Glutamatergic neuron (in vitro differentiated cells): ENCODE measurements at places on chromosomes 12 and 14. TPM values are rescaled to one million over a fixed set of nuclear protein-coding genes. Genes with fewer than 3 reads are reported as not detected.
A peak's percentile ranks its signal among the peaks of the same experiment; 100 is the strongest.

UNC79 gene
- 29.5 TPM for total RNA-seq

APOF gene
- not detected for total RNA-seq

GPR135 gene
- total RNA-seq = 0.91 TPM

ZNF664 gene
- 310 TPM for total RNA-seq

MBIP gene
- total RNA-seq = 26.7 TPM

MYH6 gene
- not detected for total RNA-seq

TUNAR gene
- 16.2 TPM for total RNA-seq

HSPA2 gene
- 23.9 TPM for total RNA-seq

SYT1 gene
- total RNA-seq = 155 TPM

SMCO2 gene
- total RNA-seq = not detected

CLEC4E gene
- total RNA-seq = not detected

COX8C gene
- total RNA-seq = not detected

CCDC184 gene
- total RNA-seq = 36.2 TPM

C12orf50 gene
- 0.25 TPM for total RNA-seq

DCN gene
- total RNA-seq = not detected

CMAS gene
- 47.9 TPM for total RNA-seq

DNA sequence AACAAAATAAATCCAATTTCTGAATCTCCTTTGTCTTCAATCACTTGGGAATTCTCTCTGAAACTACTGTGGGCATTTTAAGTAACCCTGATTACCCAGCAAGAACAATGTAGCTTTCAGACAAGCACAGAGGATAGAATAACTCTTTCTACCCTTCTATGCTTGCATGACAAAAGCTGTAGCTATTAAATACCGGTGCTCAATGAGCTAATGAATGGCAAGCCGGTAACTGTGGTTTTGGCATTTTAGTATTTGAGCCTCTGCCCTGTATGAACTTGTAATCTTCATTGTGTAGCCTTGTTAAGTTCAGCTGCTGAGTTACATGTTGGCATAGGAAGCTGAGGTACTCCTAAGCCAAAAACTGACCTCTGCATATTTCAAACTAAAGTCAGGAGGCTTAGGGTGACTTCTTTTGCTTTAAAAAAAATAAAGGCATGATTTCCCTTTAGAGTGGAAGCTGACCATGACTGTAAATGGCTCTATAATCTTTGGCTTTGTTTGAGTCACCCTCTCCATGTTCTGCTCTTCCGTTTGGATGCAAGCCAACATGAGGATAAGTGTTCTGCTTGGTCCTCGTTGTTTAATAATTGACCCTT is 171.0 kb upstream of the HIF1A start:
- DNase-seq = no peak

DNA sequence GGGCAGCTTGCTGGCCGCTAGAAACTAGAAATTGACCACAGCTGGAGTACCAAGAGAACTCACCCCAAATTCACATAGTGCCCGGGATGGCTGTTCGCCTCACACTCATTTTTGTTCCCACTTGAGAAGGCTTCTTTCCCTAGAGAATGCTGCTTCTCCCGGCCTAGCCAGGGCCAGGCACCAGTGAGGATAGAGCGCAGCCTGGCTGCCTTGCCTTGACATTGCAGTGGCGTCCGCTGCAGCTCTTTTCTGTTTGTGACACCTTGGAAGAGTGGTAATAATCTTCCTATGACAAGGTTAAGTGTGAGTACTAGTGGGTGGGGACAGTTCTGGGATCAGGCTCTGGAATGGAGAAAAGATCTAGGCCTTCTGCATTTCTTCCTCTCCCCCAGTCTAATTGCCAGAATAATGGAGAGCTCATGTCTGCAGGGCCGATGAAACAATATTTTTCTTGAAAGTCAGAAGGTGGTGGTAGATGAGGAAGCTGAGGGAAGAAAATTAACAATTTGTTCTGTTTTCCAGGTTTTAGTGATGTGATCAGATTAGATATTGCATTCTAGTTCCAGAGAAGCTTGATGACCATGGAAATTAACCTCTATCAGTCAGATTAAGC is 3.7 kb downstream of the TMEM253 start:
- DNase-seq = peak; percentile 82

- no peak for DNase-seq
Observed at GRCh38 chr12:80293347-80293746, 150.7 kb upstream of the PTPRQ start.

DNA sequence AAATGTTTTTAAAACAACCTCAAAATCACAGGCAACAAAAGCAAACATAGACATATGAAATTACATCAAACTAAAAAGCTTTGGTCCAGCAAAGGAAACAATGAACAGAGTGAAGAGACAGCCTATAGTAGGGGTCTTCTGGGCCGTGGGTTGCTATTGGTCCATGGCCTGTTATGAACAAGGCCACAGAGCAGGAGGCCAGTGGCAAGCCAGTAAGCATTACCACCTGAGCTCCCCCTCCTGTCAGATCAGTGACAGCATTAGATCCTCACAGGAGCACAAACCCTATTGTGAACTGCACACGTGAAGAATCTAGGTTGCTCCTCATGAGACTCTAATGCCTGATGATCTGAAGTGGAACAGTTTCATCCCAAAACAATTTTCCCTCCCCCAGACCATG is 174.0 kb downstream of the DIO2 start:
- no peak for DNase-seq

DNA sequence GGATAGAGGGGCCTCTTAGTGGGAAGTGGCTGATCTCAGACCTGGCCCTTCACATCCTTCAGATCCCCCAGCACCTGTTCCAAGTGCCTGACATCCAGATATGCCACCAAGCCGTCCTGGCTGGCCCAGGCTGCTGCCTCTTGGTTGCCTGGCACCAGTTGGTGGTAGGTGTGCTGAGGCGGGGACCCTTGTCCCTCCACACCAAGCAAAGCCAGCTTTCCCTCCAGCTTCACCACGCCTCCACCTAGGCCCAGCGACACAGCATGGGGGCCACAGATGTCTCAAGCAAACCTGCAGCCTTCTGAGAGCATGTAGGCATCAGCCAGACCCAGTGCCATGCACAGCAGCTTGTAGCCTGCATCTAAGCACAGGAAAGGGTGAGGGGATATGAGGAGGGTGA is 3.5 kb upstream of the CD63 start:
- no peak for DNase-seq

GRCh38 chr14:66746316-66747006 is 238.5 kb downstream of the GPHN start:
- DNase-seq = no peak

GRCh38 chr14:65304239-65304638 is 108.3 kb upstream of the FUT8 start:
- DNase-seq = no peak

DNA sequence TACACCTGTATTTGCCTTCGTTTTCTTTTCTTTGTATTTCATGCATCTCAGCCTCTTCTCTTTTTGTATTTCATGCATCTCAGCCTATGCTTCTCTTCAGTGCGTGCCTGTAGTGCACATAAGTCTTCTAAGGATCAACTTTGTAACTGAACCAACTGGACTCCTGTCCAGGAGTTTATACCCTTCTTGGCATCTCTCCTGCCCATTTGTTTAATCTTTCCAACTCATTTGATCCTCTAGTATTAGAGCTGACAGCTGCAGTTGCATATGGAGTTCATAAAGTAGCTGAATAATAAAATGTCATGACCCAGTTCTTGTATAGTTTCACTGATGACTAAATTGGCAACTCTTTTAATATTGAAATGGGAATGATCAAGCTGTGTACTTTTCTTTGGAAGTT is 89.7 kb downstream of the FGD4 start:
- DNase-seq = no peak

DNA sequence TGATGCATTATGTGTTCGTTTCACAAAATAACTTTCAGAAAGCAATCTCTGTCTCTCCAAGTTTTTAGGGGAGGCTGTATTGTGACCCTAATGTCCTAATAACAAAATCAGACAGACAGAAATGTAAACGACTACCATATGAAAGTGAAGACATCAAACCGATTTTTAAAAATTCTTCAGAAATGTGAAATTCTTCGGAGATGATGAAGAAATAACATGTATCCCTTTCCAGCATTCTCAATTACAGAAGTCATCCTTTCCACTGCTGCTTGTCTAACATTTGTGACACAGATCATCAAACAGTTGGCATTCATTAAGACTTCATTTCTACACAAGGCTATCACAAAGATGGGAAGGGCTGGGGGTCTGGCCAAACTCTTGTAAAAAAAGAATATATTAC is 41.0 kb downstream of the DMAC2L start:
- DNase-seq = no peak

DNA sequence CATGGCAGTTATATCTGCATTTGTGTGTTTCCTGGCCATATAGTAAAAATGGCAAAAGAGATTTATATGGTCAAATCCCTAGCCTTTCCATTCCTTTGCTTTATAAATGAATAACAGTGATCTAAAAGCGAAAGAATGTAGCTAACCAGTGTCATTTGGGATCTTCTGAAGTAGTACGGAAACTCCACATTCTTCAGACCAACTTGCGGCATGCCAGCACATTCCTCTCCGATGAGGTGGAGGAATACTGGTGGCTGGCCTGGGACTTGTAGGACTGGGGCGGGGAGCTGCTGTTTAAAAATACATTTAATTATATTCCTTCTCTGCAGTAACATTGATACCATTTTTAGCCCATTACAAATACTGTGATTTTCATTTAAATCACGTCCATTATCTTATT is 85.3 kb downstream of the SAMD4A start:
- DNase-seq = no peak

DNA sequence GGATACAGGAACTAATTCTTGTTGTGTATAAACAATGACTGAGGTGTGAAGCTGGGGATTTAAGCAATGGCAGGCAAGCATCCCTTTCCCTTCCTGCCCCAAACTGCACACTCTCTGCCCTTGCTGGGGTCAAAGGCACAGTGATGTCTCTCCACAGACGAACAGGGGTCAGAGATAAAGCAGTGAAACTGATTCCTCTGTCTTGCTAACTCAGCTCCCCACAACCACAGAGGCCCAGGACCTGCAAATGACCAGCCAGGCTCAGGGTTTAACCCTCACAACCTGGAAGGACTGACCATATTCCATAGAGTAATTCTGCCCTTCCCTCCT is 67.2 kb downstream of the CCDC88C start:
- DNase-seq = no peak

DNA sequence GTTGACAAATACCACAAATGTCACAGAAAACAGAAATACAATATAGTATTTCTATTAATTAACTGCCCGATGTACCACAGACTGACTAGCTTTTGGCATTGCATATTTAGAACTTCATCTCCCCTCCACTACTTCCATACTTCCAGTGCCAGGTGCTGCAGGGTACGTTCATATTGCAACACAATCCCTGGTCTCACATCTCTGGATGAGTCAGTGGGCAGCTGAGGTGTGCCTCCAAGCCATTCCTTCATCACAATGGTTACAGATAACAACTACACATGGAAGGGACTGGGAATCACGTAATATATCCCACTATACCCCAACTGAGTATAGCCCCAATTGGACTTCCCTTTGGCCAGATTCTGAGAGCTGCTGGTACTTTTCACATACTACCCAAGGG is 31.1 kb downstream of the CCDC198 start:
- no peak for DNase-seq

- DNase-seq = no peak
Observed at GRCh38 chr14:73503648-73504047, 12.9 kb downstream of the RIOX1 start.

DNA sequence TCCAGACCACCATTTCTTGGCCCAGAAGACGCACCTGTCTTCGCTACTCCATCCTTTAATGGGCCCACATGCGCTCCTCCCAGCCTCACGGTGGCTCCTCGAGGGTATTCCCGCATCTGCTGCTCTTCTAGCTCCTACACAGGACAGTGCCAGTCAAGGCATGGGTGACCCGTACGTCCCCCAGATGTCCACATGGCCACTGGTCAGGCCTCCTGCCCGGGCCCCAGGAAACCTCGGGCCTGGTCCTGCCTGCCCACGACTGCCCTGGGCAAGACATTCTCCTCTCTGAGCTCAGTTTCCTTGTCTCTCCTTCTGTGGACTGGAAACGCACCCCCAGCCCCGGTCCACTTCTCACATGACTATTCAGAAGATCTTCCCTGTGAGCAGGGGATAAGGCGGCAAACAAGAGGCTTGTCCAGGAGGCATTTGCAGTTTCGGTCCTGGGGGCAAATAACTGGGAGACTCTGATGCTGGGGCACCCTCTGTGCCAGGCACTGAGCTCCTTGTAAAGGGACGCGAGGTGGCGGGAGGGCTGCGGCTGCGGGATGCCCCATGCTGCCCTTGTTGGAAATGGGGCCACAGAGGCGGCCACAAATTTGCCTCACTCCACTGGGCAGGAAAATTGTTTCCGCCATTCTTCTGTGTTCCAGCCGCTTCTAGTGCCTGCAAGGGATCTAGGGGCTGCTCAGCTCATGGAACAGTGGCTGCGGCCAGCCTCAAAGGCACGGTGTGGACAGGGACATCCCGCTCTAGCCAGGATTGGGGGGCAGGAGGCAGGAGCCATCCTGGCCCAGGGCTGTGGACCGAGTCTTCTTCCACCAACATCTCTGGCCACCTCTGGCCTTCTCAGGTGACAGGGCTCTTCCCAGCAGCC is 6.8 kb upstream of the BEGAIN start:
- DNase-seq = peak; percentile 5

DNA sequence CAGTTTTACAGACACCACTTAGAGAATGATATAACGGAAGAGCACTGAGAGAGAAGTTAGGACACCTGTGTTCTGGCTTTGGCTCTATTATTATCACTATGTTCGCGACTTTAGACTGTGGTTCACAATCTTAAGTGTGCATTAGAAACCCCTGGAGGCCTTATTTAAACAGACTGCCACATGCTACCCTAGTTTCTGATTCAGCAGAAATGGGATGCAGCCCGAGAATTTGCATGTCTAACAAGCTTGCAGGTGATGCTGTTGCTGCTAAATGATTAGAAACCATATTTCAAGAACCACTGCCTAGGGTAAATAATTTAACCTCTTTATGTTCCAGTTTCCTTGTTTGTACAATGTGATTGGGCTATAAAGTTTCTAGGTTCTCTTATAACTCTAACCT is 3.6 kb upstream of the RAD51AP1 start:
- DNase-seq = no peak

GRCh38 chr12:7512553-7512952 is 9.0 kb upstream of the CD163 start:
- no peak for DNase-seq

DNA sequence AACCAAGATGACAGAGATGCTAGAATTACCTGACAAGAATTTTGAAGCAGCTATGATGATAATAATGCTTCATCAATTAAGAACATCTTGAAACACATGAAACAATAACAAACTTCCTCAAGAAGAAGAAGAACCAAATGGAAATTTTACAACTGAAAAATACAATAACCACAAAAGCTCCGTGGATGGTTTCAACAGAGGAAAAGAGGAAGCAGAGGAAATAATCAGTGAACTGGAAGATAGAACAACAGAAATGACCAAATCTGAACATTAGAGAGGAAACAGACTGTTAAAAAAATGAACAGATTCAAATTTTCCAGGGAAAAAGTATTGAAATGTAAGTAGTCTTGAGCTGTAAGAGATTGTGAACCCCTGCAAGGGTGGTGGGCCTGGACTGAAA is 62.8 kb upstream of the SLC35F4 start:
- no peak for DNase-seq

GRCh38 chr14:93655078-93655750 is 133.1 kb downstream of the PRIMA1 start:
- no peak for DNase-seq

GRCh38 chr12:117026921-117027250 is 72.3 kb downstream of the TESC start:
- no peak for DNase-seq
